Activated CD4-positive, alpha-beta T cell treated with anti-CD3 and anti-CD28 coated beads, Interleukin-2, amount 10 ng/mL, durations not matched to agents 7 days and 5 days (primary cell): ENCODE measurements at places on chromosomes 3 and 15. TPM values are rescaled to one million over a fixed set of nuclear protein-coding genes. Genes with fewer than 3 reads are reported as not detected.

Gene TAMM41
- 26.6 TPM for total RNA-seq

DNA sequence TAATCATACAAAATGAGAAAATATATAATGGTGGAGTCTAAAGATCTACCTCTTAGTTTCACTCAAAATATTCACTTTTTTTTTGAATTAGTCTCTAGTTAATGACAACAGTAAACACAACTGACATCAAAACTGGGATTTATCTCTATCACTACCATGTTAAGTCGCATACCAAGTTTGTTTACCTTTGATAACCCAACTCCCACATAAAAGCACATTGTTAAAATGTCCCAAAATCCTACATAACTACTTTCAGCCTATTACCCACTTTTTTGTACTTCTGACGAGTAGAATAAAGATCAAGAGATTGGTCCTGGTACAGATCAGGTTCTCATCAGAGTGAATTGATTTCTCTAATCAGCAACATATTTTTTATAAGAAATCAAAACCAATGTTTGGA, 518.5 kb downstream of the EPHA3 start:
- H3K27me3 ChIP-seq, result no peaks in the 10 kb centered on the region
- H3K4me3 ChIP-seq, result no peak overlapping the region
- H3K36me3 ChIP-seq, result no peaks in the 10 kb centered on the region
- DNase-seq, result no peak

Gene CTXN2
- total RNA-seq, result not detected

DNA sequence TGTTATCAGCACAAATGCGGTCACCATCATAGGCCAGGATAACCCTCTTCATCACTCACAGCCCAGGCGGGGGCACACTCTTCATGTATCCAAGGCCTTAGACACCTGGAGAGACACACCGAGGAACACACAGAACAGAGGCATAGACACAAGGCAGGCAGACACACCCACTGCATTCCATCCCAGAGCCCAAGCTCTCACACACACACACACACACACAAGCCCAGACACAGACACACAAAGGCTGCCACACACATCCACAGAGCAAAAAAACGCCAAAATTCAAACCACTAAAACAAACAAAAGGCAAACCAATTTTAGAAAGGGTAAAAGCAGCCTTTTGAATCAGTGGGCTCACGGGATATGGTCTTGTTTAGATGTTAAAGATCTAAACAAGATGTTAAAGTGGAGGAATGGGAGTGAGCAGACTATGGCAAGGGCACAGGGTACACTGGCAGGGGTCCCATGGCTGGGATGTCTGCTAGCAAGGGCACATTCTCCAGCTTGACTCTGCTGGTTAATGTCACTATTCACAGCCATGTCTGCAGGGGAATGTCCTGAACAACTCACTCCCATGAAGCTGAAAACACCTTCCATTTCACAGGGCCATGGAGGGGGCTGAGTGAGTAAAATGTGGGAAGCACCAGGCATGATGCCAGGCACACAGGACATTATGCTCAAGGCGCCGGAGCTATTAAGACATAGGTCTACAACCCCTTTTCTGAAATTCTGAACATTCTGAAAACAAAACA, 14.9 kb upstream of the CRABP1 start:
- H3K36me3 ChIP-seq, result no peaks in the 10 kb centered on the region
- no peak overlapping the region for H3K4me3 ChIP-seq
- H3K27me3 ChIP-seq, result no peaks in the 10 kb centered on the region
- DNase-seq, result no peak
- H3K27ac ChIP-seq, result no peak overlapping the region
- H3K4me1 ChIP-seq, result no peaks in the 10 kb centered on the region
